ENCODE measurements at places on chromosomes 16 and 17.

- no peak for DNase-seq
Observed at GRCh38 chr17:35752945-35753764, at the start of gene GAS2L2. Gene GAS2L2, minus strand, starts transcription at chr17:35753239. Its CDS starts 389 bp downstream, at chr17:35752850.

DNA sequence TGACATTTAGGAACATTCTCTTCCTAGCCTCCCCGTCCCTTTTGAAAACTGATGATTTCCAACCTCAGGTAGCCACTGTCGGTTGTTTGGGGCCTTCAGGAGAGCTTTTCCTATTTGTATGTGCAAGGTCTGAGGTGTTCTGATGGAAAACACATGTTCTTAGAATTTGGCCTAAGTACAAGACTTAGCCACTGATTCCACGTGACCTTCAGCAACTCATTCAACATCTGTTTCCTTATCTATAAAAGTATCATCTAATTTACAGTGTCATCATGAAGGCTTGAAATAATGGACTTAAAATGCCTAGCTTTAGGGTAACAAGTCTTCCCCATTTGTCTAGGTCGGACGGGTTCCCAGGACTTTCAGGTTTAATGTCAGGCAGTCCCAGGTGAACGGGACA lies 259.3 kb downstream of the SOX9 start:
- no peak for DNase-seq

- DNase-seq: no peak
Observed at GRCh38 chr17:30380643-30381339, 2.1 kb downstream of the CPD start.

DNA sequence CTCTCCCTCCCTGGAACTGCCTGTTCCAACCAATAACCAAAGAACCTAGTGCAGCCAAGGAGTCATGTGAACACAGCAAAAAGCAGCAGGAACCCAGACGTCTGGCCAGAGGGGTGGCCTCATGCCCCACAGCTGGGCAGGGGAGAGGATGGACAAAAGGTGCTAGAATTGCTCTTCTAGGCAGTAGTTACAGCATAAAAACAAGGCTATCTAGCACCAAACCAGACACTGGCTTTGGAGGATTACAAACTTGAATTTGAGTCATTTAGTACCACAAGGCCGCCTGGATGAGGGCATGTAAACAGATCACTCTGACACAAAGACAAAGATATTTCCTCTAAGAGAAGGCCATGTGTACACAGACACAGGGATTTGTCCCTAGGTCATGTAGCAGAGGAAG lies 423.3 kb upstream of the MAF start:
- DNase-seq: no peak

GRCh38 chr17:79923974-79924638 lies 84.9 kb upstream of the CBX4 start:
- DNase-seq: peak; percentile 12

GRCh38 chr16:78709137-78709884 lies 609.9 kb downstream of the WWOX start:
- no peak for DNase-seq

GRCh38 chr17:7237266-7237760 lies 1.9 kb downstream of the PHF23 start:
- DNase-seq: no peak

DNA sequence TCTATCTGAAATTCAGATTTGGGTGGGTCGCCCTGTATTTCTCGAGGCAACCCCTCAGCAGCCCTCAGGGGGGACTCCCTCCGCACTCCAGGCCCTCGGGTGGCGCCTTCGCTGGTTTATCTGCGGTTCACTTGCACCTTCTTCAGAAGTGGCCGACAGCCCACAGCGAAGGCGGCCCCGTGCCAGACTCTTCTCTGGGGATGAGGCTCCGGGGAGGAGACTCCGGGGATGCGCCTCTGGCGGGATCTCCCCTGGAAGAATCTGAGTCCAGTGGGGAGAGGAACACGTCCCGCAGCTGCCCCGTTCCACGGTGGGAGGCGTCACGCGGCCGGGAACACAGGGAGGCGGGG lies 63.9 kb upstream of the DNAJA2 start:
- no peak for DNase-seq

DNA sequence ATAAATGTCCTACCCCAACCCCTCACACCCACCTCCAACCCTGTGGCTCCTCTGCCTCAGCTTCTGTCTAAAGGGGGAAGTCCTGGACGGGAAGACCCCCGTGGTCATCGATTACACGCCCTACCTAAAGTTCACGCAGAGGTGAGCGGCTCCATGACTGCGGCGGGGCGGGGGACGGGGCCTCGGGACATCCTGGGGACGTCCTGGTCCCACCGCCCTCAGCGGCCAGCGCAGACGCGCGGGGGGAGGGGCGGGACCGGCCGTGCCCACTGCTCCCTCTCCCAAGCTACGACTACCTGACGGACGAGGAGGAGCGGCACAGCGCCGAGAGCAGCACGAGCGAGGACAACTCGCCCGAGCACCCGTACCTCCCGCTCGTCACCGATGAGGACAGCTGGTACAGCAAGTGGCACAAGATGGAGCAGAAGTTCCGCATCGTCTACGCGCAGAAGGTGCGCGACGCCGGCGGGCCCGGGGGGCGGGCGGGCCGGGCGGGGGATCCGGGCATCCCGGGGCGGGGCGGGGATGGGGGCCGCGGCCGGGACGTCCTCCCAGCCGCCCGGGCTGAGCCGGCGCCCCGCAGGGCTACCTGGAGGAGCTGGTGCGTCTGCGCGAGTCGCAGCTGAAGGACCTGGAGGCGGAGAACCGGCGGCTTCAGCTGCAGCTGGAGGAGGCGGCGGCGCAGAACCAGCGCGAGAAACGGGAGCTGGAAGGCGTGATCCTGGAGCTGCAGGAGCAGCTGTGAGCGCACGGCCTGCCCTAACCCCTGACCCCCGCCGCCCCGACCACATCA lies 6.7 kb downstream of the RUNDC3A start:
- peak; percentile 34 for DNase-seq
